ENCODE measurements at places on chromosomes 5 and 9.

- DNase-seq, result no peak
- no peaks in the 10 kb centered on the region for H3K27me3 ChIP-seq
- H3K4me1 ChIP-seq, result no peaks in the 10 kb centered on the region
These were observed 95.3 kb upstream of the SLC28A3 start for GRCh38 chr9:84435902-84436301.

DNA sequence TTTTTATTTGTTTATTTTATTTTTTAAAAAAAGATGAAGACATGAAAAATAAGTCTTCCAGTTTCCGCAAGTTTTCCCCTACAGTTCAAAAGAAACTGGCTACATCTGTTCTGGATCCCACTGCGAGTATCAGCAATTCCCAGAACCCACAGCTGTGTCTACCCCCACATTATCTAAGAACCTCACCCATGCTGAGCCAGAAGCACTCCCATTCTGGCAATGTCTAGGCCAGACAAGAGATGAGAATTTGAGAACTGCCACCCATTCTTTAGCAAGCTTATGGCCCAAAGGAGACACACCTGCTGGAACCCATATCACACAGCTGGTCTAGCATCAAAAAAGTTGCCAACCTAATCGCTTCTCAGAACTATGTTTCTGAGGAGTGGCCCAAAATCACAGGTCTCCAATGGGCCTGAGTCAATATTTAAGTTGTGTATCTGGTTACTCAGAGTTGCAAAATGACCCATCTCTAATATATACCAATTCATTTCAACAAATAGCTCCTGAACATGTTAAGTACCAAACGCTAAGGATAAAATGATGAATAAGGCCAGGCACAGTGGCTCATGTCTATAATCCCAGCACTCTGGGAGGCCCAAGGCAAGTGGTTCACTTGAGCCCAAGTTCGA is 27.1 kb downstream of the MTMR12 start:
- H3K27ac ChIP-seq, result no peak overlapping the region
- DNase-seq, result no peak
- no peak overlapping the region for H3K4me3 ChIP-seq
- H3K4me1 ChIP-seq, result peaks cover 8% of the 10 kb centered on the region

DNA sequence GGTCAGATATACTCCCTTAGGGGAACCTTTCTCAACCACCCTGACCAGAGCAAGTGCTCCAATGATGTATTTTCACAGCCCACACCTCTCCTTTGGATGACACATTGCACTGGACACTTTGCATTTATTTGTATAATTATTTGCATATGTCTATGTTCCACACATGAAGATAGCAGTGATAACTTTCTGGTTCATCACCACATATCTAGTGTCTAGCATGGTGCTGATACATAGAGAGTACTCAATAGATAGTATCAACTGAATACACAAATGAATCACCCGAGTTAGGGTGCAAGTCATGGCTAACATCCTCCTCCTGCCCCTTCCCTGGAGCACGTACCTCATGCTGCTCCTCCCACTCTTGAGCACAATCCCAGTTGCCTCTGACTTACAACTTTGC is 617.6 kb downstream of the EBF1 start:
- H3K4me3 ChIP-seq, result no peak overlapping the region
- DNase-seq, result no peak
- no peaks in the 10 kb centered on the region for H3K27me3 ChIP-seq
- no peaks in the 10 kb centered on the region for H3K36me3 ChIP-seq
- H3K27ac ChIP-seq, result no peak overlapping the region

GRCh38 chr5:137858223-137858916 is 9.3 kb upstream of the MYOT start:
- no peaks in the 10 kb centered on the region for H3K27me3 ChIP-seq
- no peak overlapping the region for H3K27ac ChIP-seq
- H3K4me3 ChIP-seq, result no peak overlapping the region
- no peaks in the 10 kb centered on the region for H3K36me3 ChIP-seq
- no peaks in the 10 kb centered on the region for H3K4me1 ChIP-seq

DNA sequence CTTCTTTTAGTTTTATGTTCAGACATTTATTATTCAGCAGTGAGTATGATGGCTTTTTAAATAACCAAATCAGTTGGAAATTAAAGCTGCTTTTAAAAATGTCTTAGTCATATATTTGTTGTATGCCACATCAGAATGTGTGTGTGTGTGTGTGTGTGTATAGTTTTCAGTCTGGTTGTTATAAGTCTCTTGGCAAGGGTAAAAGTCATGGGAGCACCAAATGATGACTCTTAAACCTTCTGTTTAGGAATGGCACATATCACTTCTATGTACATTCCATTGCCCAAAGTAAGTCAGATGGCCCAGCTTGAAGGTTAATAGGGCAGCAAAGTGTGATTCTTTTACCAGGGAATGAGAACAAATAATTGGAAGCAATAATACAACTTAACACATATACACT is 135.9 kb downstream of the RNF180 start:
- DNase-seq, result no peak
- H3K4me3 ChIP-seq, result no peak overlapping the region
- H3K4me1 ChIP-seq, result no peaks in the 10 kb centered on the region
- H3K27ac ChIP-seq, result no peak overlapping the region
- H3K36me3 ChIP-seq, result no peaks in the 10 kb centered on the region

DNA sequence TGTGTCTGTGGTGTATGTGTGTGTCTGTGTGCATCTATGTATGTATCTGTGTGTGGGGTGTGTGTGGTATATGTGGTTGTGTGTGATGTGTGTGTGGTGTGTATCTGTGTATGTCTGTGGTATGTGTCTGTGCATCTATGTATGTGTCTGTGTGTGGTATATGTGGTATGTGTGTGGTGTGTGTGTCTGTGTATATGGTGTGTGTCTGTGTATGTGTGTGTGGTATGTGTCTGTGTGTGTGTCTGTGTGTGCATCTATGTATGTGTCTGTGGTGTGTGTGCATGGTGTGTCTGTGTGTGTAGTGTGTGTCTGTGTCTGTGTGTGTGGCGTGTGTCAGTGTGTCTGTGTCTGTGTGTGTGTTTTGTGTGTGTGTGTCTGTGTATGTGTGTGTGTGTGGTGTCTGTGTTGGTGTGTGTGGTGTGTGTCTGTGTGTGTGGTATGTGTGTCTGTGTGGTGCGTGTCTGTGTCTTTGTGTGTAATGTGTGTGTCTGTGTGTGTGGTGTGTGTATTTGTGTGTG is 121.9 kb upstream of the MVB12B start:
- H3K4me3 ChIP-seq, result no peak overlapping the region
- no peak overlapping the region for H3K27ac ChIP-seq
- H3K4me1 ChIP-seq, result no peaks in the 10 kb centered on the region
- H3K36me3 ChIP-seq, result no peaks in the 10 kb centered on the region

- H3K4me1 ChIP-seq, result no peaks in the 10 kb centered on the region
- no peak overlapping the region for H3K4me3 ChIP-seq
- H3K27me3 ChIP-seq, result no peaks in the 10 kb centered on the region
- no peak for DNase-seq
- peaks cover 28% of the 10 kb centered on the region for H3K36me3 ChIP-seq
- peak overlapping the region; percentile 32 for H3K27ac ChIP-seq
These were observed 19.2 kb downstream of the UBAP1 start for GRCh38 chr9:34197756-34198711.

DNA sequence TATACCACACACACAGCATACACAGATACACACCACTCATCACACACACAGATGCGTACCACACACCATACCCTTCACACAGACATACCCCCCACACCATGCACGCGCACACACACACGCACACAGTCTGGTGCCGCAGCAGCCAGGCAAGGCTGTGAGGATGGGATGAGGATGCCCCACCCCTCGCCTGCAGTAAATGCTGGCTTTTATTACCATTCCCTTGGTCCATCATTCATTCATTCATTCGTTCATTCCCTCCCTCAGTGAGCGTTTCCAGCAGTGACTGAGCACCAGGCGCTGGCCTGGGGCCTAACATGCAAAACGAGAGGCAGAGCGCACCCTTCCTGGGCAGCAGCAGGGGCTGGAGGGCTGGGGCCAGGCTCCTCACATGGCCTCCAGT is 51.7 kb upstream of the FCN2 start:
- H3K4me1 ChIP-seq, result peaks cover 9% of the 10 kb centered on the region
- no peak overlapping the region for H3K27ac ChIP-seq
- no peak overlapping the region for H3K4me3 ChIP-seq
- no peak for DNase-seq
- peaks cover 9% of the 10 kb centered on the region for H3K36me3 ChIP-seq

DNA sequence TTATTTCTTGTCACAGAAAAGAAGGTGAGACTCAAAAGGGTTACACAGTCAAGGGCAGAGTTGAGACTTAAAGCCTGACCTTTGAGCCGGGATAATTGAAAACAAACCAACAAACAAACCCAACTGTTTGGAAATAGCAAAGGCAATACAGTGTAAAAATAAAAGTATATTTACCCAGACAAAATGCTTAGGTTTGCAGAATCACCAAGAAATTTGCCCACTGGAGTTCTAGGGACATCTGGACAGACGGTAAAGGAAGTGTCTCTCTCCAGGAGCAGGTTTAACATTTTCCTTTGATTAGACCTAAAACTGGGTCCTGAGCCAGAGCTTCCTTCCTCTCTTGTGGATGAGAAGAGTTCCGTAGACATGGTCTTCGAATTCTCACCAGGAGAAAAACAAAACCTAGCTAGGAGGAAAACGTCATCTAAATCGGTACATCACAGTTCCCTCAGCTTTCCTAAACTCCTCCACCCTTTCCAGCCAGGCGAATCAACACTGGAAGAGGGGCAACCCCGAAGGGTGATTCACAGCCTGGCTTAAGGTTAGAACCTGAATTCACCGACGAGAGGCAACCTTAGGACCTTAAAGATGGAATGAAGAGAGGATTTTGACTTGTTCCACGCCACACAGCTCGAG is 673 bp downstream of the CDC25C start:
- H3K27ac ChIP-seq, result no peak overlapping the region
- DNase-seq, result no peak
- H3K36me3 ChIP-seq, result peaks cover 35% of the 10 kb centered on the region

DNA sequence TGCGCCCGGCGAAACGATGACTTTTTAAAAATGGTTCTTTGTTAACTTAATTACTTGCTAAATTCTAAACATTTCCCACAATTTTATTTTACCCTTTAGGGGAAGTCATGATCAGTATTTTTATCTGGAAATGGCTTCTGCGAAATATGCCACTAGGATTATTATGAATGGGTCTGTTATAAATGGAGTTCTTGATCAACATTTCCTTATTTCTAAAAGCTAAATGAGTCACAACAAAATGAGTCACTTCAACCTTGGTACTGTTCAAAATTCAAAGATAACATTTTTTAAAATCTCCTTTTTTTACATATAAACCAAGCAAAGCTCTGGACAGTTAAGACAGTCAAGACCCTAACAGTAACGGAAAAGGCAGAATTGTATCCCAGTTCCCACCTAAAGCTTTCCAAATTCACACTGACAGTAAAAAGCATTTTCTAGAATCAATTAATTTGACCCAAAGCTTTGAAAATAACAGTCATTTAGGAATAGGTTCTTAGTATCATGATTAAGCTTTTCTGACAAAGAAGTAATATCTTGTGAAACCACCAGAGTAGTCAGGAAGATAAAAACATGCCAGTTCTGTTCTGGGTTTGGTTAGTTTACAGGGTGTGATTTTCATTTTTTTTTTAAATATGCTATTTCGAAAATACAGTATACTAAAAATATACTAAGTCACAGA is 81.7 kb downstream of the LHFPL2 start:
- no peak for DNase-seq
- no peak overlapping the region for H3K4me3 ChIP-seq
- no peak overlapping the region for H3K27ac ChIP-seq
- H3K4me1 ChIP-seq, result peaks cover 23% of the 10 kb centered on the region

DNA sequence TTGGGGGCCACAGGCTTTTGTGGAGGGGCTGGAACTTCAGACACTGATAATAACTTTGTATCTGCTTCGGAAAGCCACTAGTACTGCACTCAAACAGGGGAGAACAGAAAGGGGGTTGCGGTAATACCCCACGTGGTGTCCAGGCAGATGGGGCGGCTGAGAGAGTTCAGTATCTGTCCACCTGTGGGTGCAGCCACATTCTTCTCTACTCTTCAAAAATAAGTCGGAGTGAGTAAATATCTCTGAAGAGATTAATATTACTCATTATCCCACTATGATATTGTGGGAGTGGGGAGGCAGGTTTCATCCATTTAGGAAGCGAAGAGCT is 102.1 kb upstream of the SSBP2 start:
- peaks cover 51% of the 10 kb centered on the region for H3K4me1 ChIP-seq
- peak overlapping the region; percentile 98 for H3K27ac ChIP-seq
- no peaks in the 10 kb centered on the region for H3K36me3 ChIP-seq
- H3K4me3 ChIP-seq, result peak overlapping the region; percentile 52

DNA sequence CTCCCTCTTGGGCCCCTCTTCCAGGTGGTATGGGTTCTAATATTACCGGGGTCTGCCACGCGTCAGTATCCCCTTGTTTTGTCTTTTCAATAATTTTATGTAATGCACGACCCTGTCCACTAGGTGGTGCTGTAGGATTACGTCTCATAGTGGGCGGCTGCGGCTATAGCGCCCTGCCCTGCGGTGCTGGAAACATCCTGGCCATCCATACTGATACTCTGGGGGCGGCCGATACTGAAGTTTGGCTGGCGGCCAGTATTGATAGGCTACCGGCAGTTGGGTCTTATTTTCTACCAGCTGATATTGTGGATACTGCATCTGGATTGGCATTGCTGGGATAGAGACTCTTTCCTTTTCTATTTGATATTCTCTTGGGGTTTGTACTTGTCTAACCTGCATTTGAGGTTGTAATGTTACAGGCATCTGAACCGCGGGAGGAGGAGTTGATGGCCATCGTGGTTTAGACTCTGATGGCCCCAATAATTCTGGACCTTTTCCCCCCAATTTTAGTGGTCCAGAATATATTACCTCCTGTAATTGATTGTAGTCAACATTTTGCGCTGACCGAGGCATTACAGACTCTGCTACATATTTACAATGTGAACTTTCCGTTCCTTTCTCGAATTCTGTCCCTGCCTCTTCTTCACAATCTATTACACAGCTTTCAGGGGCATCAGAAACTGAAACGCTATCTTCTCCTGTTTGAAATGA is 3.3 kb upstream of the TMEM141 start:
- DNase-seq, result peak; percentile 86
- peaks cover 12% of the 10 kb centered on the region for H3K4me1 ChIP-seq
- H3K27ac ChIP-seq, result no peak overlapping the region
- H3K27me3 ChIP-seq, result no peaks in the 10 kb centered on the region
- H3K36me3 ChIP-seq, result peaks cover 4% of the 10 kb centered on the region
- H3K4me3 ChIP-seq, result no peak overlapping the region

DNA sequence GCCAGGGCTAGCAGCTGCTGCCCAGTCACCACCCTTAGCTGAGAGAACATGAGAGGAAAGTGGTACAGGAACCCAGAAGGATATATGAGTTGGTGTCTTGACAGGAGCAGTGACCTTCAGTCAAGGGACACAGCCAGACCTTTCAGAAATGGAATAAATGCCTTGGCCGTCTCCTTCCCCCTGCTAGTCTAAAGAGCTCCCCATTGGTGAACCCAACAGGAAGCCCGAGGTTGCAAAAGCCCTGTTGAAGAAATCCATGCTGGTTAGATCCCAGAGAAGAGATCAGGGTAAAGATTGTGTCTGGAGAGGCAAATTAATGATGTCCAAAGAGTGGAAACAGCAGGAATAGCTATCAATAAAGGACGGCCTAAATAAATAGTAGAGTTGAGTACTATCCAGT is 244.5 kb downstream of the NR3C1 start:
- H3K27me3 ChIP-seq, result no peaks in the 10 kb centered on the region
- peaks cover 8% of the 10 kb centered on the region for H3K4me1 ChIP-seq
- no peaks in the 10 kb centered on the region for H3K36me3 ChIP-seq
- H3K4me3 ChIP-seq, result no peak overlapping the region

- H3K36me3 ChIP-seq, result no peaks in the 10 kb centered on the region
- H3K4me1 ChIP-seq, result no peaks in the 10 kb centered on the region
- no peak overlapping the region for H3K27ac ChIP-seq
- H3K4me3 ChIP-seq, result no peak overlapping the region
- H3K27me3 ChIP-seq, result no peaks in the 10 kb centered on the region
These were observed 11.3 kb upstream of the GGTA1 start for GRCh38 chr9:121510766-121511550.

All from neuronal stem cell (in vitro differentiated cells).